ENCODE measurements at places on chromosomes 2 and 18.

DNA sequence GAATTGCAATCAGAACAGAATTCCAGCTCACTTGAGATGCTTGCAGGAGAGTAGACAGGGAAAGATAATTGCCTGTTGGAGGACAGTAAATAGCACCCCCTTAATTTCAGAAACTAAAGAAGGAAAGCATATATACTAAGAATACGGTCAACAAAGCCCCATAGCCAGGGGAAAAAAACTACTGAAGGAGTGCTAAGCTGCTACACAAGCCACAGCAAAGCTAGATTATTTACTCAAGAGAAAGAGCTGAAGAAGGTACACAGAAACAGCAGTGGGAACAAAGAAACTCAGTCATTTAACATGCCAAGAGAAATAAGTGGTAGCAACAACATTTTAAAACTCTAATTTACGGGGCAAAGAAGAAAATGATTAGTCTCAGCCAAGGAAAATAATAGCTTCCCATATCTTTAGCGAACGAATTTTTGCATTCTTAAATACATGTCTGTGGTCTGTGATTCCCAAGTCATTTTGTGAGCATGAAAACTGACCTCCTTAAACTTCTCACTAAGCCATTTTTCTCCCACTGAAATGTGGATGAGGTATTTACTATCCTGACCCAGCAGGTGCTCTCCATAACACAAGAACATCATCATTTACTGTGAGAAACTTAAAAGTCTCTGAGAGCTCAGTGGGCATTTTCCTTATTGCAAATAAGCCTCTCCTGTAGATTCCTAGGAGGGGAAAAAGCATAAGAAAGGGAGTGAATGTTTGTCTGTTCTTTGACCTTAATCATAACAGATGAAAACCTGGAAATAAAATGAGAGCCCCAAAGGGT is 196.0 kb downstream of the PAX3 start:
- DNase-seq, result no peak

DNA sequence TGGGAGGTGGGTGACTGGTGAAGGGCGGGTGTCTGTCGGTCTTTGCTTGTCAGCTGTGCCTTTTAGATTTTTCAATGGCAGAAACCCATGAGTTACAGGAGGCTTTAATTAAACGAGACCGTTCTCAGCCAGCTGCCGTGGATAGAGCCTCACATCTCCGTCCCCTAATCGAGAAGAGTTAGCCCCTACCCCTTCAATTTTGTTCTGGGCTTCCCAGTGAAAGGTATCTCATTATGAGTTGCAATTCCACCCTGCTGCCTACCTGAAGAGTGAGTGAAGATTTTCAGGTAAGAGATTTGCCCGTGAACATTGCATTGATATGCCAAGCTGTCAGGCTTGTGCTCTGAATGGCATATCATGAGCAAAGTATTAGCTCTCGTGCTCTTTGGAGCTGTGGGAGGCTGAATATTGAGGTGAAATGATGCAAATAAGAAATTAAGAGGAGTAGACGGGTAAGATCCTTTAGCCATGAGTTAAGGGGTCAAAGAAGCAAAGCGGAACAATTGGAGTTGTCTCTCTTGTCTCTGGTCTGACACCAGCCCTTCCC is 118.7 kb upstream of the MSTN start:
- no peak for DNase-seq

DNA sequence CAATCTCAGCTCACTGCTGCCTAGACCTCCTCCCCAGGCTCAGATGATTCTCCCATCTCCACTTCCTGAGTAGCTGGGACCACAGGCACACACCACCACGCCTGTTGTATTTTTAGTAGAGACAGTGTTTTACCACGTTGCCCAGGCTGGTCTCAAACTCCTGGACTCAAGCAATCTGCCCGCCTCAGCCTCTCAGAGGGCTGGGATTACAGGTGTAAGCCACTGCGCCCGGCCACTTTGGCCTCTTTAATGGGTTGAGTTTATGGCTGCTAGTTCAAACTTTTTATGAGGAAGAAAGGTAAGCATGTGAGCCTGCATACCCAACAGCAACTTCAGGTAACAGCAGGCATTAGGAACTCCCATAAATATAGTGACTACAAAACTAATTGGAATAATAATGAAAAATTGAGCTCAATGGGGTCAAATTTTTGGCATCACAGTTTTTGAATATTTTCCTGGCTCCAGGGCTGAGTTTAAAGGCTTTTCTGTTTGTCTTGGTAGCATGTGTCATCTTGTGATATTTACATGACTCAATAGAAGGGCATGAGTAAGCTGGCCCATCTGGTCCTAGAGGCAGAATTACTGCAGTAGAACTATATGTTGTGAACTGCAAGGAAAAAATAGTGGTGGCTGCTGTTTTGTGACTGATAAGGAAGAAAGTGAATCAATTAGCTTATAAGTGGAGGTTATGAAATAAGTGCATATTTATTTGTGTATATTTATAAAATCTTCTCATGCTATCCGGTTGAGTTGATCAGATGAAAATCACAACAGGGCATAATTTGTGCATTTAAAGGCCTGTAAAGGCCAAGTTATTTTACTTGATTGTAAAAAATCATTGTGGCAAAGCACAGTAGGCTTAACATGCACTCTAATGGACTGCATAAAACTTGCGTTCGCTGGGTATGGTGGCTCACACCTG is 24.8 kb downstream of the GALM start:
- no peak for DNase-seq

GRCh38 chr2:20900052-20900636 is 77.2 kb upstream of the LDAH start:
- DNase-seq, result no peak

DNA sequence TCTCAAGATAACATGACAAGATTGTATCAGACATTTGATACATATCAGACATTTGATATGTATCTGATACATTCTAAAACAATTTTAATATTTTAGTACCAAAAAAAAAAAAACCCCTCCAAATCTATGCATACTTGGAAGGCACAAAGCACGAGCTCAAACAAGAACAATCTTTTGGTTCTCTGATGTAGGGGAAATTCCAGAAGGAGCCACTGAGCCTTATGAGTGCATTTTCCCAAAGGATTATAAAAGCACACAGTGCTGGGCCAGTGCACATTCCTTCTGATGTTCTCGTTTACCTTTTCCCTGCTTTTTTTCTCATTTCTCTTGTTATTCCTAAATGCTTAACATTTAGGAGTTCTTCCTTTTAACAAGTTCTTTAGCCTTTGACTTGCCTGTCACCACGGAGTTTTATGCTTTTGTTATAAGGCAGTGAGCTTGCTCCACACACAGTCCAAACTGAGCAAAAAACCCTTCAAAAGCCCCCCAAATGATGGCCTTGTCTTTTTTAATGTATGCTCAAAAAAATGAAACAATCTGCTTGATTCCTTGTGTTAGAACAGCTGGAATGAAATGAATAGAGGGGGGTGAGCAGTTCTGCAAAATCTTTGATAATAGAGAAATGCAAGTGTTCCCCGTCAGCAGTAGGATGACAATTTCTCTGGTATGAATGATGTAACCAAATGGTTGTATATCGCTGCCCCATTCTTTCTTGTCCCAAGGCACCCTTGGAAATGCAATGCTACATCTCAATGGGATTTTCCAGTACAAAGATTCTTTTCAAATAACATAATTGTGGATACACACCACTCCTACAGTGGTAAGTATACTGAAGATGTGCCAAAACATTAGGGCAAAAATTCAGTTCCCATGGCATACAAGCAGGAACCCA is 597.2 kb upstream of the ZEB2 start:
- no peak for DNase-seq

DNA sequence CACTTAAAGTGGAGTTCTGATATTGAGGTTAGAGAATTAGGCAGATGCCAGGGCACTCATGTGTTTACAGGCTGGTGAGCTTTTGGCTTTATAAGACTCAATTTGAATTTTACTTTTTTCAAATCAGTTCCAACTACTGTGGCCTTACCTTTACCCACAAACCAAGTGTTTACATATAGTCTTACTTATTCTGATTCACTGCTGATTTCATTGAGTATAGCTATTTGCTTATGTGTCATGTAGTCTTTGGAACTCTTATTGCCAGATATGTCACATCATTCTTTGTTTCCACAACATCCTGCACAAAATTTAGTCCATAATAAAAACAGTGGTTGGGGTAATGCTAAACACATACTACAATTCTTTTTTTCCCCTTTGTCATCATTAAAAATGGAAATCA is 96.5 kb downstream of the XIRP2 start:
- no peak for DNase-seq

GRCh38 chr2:64866797-64867196 is 122.4 kb upstream of the SLC1A4 start:
- no peak for DNase-seq

DNA sequence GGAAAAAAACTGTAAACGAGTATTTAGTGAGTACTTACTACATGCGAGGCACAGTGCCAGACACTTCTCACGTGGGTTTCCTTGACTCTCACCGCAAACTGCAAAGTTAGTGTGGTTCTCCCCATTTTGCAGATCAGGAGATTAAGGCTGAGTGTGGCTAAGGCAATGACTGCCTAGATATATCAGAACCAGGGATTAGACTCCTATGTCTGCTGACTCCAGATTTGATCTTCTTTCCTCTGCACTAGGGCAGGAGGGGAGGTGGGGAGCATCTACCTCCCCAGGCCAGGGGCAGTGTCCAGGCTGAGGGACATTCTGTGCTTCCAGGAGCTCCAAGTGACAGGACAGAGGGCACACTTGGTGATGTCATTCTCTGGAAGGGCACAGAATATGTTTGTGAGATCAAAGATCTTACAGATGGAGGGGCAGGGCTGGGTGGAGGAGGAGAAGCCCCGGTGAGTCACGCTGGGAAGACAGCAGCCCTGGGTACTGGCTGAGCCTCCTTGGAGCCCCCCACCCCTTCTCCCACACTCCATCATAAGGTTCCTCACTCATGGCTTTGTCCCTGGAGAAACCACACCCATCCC is 92.4 kb downstream of the RHOB start:
- no peak for DNase-seq

DNA sequence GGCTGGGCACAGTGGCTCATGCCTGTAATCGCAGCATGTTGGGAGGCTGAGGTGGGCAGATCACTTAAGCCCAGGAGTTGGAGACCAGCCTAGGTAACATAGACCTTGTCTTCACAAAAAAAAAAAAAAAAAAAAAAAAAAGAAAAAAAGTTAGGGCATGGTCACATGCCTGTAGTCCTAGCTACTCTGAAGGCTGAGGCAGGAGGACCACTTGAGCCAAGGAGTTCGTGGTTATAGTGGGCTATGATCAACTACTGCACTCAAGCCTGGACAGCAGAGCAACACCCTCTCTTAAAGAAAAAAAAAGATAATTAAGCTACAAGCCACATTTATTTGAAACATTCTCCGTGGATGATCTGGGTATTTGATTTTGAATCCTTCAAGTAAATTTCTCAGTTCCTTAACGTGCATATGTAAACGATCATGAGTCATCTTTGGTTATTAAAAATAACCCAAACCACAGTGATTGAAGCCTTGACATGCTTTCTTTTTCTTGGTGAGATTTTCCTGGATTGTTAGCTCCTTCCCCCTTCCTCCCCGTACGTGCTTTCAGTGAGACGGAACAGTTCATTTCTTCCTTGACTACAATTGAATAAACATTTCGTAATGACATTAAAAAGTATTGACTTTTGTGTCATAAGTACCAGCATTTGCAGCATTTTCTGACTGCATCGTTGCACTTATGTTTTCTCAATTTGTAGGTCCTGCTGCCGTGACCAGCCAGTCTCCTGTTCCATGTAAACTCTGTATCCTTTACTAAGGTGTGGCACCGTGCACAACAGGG is 20.3 kb downstream of the RMC1 start:
- no peak for DNase-seq

GRCh38 chr2:100317634-100318033 is 4.7 kb downstream of the LONRF2 start:
- no peak for DNase-seq

- no peak for DNase-seq
Observed at GRCh38 chr2:145386973-145387372, 867.1 kb upstream of the ZEB2 start.

DNA sequence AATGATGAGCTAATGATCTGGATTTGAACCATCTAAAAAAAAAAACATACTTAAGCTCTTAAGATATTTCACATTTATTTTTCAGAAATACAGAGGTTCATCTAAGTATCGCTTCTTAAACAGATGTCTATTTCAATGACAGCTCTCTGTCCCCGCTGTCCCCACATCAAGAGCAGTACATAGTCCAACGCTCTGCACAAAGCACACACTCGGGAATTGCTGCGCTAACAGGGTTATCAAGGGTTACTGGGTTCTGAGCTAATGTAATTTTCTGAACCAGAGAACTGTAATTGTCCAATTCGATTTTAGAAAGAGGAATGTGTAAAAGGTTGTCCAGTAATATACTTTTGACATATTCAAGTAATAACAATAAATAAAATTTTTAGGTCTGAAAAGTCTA is 58.8 kb upstream of the ST8SIA5 start:
- no peak for DNase-seq

- DNase-seq, result no peak
Observed at GRCh38 chr18:67290421-67290820, 226.1 kb downstream of the DSEL start.

- no peak for DNase-seq
Observed at GRCh38 chr2:222897898-222898297, 37.1 kb downstream of the ACSL3 start.

Data from stimulated activated CD4-positive, alpha-beta T cell treated with anti-CD3 and anti-CD28 coated beads, Interleukin-2, amount 100 ng/mL, for 4 hours (primary cell).